Stimulated activated CD4-positive, alpha-beta T cell treated with anti-CD3 and anti-CD28 coated beads, Interleukin-1b, Interleukin-23, amount 100 ng/mL, for 48 hours (primary cell): ENCODE measurements at places on chromosomes 1 and 21.

- no peak for DNase-seq
These were observed 203.2 kb downstream of the APP start for GRCh38 chr21:25967181-25967900.

- peak; percentile 72 for DNase-seq
These were observed 7.8 kb upstream of the CHI3L2 start for GRCh38 chr1:111219557-111220286.

- peak; percentile 20 for DNase-seq
These were observed 1.5 kb downstream of the KNCN start for GRCh38 chr1:46549697-46550681.

DNA sequence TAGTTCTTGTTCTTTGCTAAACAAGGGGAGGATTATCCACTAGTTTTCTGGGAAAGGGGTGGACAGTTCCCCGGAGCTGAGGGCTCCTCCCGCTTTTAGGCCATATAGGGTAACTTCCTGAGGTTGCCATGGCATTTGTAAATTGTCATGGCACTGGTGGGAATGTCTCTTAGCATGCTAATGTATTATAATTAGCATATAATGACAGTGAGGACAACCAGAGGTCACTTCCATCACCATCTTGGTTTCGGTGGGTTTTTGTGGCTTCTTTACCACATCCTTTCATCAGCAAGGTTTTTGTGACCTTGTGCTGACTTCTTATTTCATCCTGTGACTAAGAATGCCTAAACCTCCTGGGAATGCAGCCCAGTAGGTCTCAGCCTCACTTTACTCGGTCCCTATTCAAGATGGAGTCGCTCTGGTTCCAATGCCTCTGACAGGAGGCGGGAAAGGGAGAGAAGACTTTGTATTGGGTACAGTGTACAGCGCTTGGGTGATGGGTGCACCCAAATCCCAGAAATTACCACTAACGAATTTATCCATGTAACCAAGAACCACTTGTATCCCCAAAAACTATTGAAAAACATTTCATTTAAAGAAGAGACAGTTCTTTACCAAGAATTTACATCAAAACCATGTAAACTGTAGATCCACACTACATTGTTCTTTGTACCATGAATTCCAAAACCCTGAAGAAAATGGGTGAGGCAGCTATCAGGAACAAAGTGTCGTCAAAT, 8.7 kb upstream of the SLC2A5 start:
- DNase-seq = no peak

- DNase-seq = no peak
These were observed 47.1 kb downstream of the EXTL2 start for GRCh38 chr1:100847361-100848082.
